KBM-7 (cell line): ENCODE measurements at places on chromosomes 7 and 10.

GRCh38 chr7:151386301-151387160 lies 23.3 kb downstream of the WDR86 start:
- DNase-seq = no peak

DNA sequence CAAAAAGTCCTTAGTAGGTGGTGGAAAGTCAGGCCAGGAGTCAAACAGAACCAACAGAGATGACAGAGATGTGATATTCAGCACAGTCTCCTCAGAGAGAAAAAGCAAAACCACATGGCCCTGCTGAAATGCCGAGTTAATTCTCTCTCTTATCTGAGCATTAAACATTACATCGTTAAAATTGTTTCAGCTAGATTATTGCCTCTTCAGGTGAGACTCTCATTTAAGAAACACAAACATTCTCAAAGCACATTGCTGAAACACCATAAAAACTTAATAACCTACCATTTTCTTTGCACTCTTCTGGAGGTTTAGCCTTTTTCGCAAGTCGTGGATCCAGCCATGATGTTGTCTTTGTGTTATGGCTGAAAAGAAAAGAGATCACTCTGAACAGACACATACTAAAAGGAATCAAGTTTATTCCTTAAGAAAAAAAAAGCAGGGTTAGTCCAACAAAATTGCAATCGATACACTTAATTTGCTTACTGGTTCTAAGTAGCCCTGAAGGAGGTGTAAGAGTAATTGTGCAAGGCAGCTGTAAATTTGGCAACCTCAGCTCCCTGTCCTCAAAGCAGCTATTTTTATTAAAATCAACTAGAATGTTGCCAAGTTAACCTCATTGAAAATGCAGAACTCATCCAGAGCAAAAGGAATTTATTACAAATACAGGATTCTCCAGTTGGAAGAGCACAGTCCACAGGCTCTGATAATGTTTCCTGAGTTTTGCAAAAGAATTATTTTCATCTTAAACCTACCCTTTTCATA lies 691.1 kb downstream of the PHTF2 start:
- no peak for DNase-seq

DNA sequence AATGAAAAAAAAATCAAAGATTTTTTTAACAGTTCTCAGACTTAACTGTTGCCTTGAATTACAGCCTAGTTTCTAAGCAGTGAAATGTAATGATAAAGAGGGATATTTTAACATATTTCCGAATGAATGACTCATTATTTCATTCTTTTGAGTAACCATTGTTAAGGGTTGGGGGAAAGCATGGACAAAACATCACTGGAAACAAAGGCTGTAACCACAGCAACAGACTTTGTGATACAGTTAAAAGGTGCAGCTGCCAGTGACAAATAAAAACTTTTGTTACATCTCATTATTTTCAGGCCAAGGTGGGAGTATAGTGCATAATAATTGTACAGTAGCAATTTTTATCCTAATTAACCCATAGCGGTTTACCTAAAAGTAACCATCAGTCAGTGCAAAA lies 172.6 kb downstream of the LRRTM3 start:
- DNase-seq = no peak

DNA sequence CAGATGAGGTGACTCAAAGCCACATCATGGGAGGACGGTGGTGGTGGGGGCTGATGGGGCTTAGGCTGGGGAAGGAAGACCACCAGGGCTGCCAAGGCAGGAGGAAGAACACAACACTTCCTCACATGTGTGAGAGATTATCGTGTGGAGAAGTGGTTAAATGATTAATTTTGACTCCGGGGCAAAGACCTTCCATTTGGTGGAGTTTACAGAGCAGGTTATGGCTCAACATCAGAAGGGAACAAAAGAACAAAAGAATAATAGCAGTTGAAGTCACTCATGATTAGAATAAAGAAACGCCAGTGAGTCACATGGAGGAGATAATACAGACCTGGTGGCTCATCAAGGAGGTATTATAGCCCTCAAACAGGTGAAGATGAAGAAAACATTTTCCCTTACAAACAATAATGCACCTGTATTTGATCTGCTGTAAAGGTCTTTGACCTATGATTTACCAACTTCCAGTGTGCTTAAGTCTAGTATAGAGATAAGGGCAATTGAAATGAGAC lies 170.1 kb downstream of the PKD1L1 start:
- no peak for DNase-seq

GRCh38 chr10:75202321-75203045 lies 8.1 kb upstream of the VDAC2 start:
- no peak for DNase-seq

- DNase-seq = no peak
These were observed 359.0 kb upstream of the NPSR1 start for GRCh38 chr7:34299066-34299465.

DNA sequence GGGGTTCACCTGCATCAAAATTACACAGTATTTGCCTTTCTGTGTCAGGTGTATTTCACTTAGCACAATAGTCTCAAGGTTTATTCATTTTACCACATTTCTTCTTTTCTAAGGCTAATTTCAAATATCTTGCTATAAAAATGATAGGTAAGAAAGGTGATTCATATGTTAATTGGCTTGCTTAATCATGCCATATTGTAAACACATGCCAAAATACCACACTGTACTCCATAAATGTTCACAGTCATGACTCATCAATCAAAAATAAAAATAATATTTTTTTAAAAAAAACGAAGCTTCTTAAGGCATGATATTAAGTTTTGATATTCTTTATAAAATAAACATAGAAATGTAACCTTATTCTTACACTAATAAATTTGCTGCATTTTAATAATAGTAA lies 947.1 kb downstream of the GRM8 start:
- DNase-seq = no peak

- DNase-seq = no peak
These were observed 130.0 kb downstream of the CHRM2 start for GRCh38 chr7:136998495-136998894.

- no peak for DNase-seq
These were observed 47.3 kb upstream of the TECTB start for GRCh38 chr10:112235920-112236319.

- DNase-seq = no peak
These were observed 220.5 kb downstream of the MAD1L1 start for GRCh38 chr7:2012044-2012900.

GRCh38 chr7:2566890-2567678 lies 8.3 kb downstream of the IQCE start:
- DNase-seq = no peak

DNA sequence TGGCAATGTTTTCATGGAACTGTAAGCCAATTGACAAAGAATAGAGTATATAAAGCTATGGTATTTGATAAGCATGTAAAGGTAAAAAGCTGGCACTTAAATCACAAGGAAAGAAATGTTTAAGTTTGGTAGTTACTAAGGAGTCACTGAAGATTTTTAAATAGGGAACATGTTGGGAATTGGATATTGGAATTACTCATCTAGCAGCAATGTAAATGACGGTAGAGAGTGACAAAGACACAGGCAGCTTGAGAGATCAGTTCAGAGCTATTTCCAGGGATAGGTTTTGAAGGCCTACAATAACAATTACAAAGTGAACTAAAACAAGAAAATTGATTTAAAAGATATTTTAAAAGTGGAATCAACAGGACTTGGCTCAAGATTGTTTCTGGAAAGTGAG lies 36.8 kb downstream of the SP8 start:
- no peak for DNase-seq

DNA sequence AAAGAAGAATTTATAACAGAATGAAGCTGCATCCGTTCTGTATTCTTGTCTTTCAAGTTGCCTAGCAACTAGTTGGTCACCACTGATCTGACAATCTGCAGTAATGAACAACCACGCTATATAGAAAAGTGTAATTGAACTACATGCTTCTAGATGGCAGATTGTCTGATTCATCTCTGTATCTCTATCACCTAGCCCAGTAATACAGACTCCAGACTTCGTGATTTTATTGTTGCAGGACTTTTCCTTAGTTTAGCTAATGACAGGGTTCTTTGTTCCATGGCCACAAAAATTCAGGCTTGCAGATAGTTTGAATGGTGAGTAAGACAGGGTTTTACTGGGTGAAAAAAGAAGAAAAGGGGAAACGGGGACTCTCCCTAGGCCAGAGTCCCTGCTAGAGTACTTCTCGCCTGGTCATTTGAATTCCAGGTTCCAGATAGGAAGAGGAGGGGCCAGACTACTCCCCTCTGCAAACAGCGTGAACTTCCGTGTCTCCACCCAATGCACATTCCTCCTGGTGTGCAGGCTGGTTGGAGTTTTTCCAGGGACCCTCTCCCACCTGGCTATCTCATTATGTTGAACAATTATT lies 45.9 kb downstream of the COL1A2 start:
- DNase-seq = no peak

DNA sequence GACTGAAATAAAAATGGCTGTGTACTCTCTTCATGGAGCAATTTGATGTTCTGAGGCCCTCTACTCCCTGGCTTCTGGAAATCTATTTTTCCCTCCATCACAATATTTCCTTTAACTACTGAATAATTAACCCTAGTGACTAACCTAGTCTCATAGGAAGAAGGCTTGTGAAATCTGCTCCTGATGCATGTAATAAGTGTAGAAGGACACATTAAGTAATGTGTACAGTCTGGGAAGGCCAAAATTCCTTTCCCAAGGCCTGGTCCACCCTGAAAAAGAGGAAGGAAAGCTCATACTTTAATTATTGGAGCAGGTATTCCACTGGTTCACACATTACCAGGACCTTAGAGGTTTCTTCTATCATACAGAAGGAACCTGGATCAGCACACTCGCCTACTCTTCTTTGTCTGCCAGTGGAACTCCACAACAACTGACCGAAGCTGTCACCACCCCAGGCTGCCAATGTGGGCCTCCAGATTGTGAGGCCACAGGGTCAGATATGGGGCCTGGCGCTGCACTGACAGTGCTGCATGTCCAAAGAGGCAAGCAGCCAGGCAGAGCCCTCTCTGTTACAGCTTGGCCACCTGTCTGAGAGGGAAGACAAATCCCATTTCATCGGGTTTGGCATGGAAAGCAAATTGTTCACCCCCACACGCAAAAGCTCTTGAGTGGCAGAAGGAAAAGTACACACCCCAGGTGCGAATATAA lies 54.4 kb upstream of the FAM133B start:
- no peak for DNase-seq

DNA sequence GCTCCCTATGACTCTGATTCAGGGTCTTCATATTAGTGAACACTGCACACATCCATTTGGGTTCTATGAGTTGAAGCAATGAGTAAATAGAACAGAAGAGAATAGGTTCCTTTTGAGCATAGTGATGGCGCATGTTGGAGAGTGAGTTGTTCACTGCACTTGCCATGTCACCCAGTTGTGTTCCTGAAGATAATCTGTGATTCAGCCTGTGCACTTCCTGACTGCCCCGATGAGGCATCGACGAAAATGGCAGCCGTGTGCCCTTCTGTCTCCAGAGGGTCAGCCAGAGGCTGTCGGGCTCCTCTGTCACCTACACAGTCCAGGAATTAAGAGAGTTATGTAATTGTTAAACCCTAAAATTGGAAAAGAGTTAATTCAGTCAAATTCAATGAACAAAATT lies 94.7 kb downstream of the GALNT11 start:
- DNase-seq = no peak

GRCh38 chr7:158126661-158127060 lies 461.0 kb downstream of the PTPRN2 start:
- no peak for DNase-seq

DNA sequence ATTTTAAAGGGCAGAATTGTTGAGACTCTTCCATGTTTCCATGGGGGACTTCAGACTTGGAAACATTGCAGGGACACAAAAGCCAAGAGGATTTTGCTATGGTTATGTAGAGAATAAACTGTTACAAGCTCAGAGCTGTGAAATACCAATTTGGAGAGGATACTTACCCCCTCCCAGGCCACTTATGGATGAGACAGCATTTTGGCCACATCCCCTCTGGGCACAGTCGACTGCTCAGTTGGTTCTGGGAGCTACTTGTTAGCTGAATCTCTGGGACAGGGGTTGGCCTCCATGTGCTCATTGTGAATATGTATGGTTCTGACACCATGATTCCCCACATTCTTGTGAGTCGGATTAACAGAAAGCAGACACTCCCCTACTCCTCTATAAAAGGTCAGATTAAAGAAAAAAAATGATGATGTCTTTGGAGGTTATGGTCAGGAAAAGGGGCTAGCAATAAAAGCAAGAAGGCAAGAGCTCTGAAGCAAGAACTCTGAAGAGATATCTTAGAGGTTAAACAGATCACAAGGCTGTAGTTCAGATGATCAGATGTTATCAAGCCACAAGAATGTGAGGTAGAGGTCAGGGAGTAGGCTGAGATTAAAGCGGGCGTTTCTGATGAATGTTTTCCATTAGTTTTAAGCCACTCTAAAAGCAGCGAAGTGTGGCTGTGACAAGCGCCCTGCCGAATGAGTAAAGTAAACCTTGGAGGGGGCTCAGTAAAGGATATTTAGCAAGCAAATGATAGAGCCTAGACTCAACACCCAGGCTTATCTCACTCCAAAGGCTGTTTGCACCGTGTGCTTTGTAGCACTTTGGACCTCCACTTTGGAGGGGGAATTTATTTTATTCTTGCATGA lies 17.2 kb downstream of the STAMBPL1 start:
- DNase-seq = no peak

- DNase-seq = no peak
These were observed 57.7 kb upstream of the KCNIP2 start for GRCh38 chr10:101901340-101901739.

DNA sequence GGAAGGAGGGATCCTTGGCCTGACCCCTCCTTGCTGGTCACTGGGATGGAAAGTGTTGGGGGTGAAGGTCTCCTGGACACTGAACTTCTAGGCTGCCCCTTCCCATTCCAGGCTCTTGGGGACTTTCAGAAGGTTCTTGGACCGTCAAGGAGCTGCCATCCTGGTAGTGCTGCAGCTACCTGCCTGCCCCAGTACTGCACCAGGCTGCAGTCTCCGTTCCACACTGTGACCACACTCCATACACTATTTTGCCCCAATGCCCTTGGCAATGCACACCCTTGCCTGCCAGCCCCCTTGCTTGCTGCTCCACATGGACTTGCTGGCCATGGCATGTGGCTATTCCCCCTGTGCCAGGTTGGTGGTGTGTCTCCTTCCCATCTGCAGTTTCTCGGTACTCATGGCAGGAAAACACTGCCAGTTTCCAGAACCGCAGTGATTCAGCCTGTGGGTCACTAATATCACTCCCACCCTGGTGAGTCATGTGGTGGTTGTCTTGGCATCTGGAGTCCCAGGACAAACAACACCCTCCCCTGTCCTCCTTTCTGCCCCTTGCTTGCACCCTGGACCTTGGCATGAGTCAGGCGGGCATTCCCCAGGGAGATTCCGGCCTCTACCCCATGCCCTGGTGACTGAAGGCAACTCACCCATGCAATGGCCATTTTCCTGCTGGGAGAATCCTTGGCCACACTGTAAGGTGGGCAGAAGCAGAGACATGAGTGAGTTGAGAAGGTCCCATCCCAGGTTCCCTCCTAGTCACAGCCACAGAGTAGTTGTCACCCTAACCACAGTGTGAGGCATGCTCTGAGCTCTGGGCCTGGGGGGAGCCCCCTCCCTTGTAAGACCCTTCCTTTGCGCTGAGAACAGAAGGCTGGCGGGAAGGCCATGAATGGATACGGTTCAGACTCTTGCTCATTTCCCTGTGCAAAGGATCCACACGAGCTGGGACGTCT lies 32.8 kb downstream of the GOLGA7B start:
- no peak for DNase-seq

DNA sequence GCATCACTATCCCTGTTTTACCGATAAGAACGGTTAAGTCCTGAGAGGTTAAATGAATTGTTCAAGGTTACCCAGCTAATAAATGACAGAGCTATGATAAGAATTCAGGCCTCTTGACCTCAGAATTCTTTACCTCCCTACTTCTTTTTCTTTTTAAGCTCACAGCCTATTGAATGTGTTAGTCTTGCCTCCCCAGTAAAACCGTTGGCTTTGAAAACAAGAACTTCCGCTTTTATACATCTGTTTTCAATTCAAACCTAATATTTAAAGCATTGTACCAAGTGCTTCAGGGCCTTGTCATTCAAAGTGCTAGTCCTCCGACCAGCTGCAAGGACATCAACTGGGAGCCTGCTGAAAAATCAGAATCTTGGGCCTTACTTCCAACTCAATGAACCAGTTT lies 15.6 kb downstream of the SEC31B start:
- DNase-seq = no peak
